NCI-H1092 (cell line): ENCODE measurements at places on chromosomes 1 and 21.

- no peak for DNase-seq
Measured at GRCh38 chr1:27686223-27686990, 14.4 kb upstream of the IFI6 start.

DNA sequence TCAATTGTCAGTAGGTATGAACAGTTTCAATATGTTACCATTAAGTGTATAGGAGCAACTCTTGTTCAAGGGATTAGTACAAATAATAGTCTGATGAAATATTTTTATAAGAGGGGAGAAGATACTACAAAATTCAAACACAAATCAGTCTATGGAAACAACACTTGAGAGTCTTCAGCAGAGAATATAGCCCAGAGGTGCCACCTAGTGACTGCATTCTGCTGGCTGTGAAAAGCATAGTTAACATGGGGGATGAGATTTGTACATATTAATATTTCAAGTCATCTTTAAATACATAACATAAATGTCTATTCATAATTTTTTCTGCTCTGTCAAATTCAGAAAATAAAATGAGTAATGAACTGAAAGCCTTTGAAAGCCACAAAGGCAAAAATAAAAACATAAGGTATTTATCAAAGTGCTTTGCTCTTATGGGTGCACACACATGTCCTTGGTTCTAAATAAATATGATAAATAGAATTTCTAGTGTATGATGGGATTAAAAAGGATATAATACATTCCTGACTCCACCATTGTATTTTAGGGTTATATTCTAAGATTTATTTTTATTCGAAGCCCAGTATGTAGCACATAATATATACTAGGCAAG lies 440.9 kb upstream of the ZRANB2 start:
- DNase-seq = peak; percentile 0

- no peak for DNase-seq
Measured at GRCh38 chr1:7406641-7407543, 364.2 kb upstream of the VAMP3 start.

- no peak for DNase-seq
Measured at GRCh38 chr1:38031513-38031866, 15.1 kb downstream of the POU3F1 start.

DNA sequence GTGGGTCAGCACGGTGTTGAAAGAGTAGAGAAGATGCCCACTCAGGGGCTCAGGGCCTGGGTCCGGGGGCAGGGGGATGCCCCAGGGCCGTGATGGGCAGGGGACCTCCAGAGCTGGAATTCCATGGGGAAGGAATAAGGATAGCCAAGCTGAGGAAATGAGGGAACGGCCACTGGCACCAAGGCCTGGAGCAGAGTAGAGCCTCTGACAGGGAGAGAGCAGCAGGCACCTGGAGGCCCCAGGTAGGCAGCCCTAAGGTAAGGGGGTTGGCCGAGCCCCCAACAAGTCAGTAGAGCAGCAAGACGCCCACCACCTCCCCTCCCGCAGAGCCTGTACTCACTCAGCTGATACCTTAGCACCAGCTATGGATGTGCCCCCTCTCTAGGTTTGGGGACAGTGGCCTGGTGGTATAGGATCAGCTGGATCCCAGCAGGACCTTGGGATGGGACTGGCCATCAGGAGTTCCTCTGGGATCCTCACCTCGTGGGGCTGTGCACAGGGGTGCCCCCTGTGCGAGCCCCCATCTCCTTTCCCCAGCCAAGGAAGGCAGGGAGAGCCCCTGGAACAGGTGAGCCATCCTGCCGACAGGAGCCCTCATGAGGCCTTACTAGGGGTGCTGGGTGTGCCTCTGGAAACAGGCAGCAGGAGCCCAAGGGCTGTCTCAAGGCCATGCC lies 21.0 kb upstream of the ARF1 start:
- DNase-seq = no peak

GRCh38 chr1:28171246-28171645 lies 5.2 kb downstream of the PTAFR start:
- no peak for DNase-seq

- DNase-seq = no peak
Measured at GRCh38 chr1:202599669-202600431, 110.4 kb downstream of the SYT2 start.

GRCh38 chr1:182829285-182829932 lies 9.7 kb upstream of the DHX9 start:
- DNase-seq = no peak

GRCh38 chr1:159889821-159890252 lies 10.1 kb downstream of the CFAP45 start:
- no peak for DNase-seq

- no peak for DNase-seq
Measured at GRCh38 chr21:33644383-33645074, 2.2 kb downstream of the ITSN1 start.

- no peak for DNase-seq
Measured at GRCh38 chr1:75855010-75855409, 58.3 kb downstream of the MSH4 start.

- no peak for DNase-seq
Measured at GRCh38 chr1:240394353-240394752, 217.6 kb downstream of the GREM2 start.

- no peak for DNase-seq
Measured at GRCh38 chr1:234729561-234730474, 119.8 kb upstream of the IRF2BP2 start.

- DNase-seq = no peak
Measured at GRCh38 chr1:22983944-22984343, 11.3 kb upstream of the LACTBL1 start.

DNA sequence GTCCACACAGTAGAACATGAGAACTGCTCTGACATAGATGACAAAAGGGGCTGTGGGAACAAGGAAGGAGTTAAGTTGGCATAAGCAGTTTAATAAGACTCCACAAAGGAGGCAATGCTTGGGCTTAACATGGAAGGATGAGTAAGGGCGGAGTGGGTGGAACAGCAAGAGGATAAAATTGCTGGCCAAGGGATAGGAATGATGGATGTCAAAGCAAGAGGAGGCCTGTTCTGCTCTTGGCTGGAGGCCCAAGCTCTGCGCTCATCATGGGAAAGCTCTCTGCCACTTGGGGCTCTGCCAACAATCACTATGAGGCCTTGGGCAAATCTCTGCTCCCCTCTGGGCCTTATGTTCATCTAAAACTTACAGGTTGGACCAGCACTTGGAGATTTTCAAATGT lies 98.3 kb upstream of the CAMK1G start:
- peak; percentile 76 for DNase-seq
